ENCODE measurements at places on chromosomes 13 and 19. TPM values are rescaled to one million over a fixed set of nuclear protein-coding genes. Genes with fewer than 3 reads are reported as not detected.

The MTUS2 gene
- total RNA-seq = not detected

The TMEM238 gene
- total RNA-seq = 7.2 TPM

The PODNL1 gene
- 1.0 TPM for total RNA-seq

The OR7C1 gene
- total RNA-seq = not detected

GRCh38 chr13:51823863-51824262, 19.9 kb upstream of the DHRS12 start:
- no peak for ATAC-seq

DNA sequence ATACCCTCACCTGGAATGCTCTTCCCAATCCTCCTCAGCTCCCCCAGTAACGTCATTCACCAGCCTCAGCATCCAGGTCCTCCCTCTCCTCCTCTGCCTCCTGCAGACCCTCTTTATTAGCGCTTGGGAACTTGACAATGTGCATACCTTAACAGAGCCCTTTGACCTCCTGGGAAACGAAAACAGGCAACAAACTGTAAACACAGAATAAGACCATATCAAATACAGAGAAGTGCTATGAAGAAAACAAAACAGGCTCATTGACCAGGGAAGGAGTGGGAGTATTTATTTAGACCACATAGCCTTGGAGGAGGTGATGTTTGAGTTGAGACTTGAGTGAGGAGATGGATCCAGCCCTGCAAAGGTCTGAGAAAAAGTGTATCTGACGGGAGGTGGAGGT, 107.9 kb upstream of the SLC7A1 start:
- no peak for ATAC-seq

DNA sequence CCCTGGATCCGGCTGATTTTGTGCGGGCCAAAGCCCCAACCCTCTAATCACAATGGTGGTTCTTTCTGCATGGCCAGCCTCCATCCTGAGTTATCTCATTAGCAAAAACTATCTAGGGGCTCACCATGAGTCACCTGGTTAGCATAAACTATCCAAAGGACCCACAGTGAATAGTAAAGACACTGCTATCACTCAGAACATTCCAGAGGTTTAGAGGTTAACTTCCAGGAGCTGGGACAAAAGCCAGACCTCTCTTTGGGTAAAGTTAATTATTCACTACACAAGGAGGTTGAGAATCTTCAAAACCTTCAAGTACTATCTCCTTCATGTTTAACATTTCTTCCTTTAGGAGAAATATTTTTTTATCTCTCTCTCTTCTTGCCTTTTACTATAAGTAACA, 18.8 kb upstream of the PPP5C start:
- no peak for ATAC-seq

DNA sequence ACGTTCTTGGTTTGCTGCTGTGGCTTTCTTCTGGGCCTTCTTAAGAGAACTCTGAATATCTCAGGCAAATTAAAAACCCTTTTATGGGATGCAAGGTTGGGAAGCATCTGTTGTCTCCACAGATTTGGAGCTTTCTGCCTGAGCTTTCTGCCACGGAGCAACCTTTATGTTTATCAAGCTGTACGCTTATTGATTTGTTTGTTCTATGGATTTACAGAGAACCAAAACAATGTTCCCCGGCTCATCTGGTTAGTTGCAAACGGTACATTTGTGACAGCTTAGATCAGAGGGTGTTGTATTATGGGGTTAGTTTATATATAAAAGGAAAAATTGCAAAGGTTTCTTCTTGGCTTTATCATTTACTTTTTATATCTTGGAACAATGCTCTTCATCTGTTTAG, 479.6 kb downstream of the DIAPH3 start:
- ATAC-seq = no peak

- no peak for ATAC-seq
These were observed 12.2 kb upstream of the CACNG6 start for GRCh38 chr19:53978975-53979801.

All from activated T-helper 17 cell treated with anti-CD3 and anti-CD28 coated beads, Interleukin-2, amount 50 U/mL, for 72 hours (primary cell).